ENCODE measurements at places on chromosomes 3 and 15.

GRCh38 chr3:107241217-107241616, 136.0 kb upstream of the CCDC54 start:
- peak; percentile 60 for DNase-seq

DNA sequence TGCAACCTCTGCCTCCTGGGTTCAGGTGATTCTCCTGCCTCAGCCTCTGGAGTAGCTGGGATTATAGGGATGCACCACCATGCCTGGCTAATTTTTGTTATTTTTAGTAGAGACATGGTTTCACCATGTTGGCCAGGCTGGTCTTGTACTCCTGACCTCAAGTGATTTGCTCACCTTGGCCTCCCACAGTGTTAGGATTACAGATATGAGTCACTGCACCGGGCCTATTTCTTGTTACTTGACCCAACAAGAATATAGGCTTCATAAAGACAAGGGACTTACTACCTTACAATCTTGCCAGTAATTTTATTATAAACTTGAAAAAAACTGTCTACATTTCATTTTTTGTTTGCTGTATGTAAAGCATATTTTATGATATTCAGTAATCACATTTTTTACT, 21.4 kb upstream of the ZBTB47 start:
- no peak for DNase-seq

DNA sequence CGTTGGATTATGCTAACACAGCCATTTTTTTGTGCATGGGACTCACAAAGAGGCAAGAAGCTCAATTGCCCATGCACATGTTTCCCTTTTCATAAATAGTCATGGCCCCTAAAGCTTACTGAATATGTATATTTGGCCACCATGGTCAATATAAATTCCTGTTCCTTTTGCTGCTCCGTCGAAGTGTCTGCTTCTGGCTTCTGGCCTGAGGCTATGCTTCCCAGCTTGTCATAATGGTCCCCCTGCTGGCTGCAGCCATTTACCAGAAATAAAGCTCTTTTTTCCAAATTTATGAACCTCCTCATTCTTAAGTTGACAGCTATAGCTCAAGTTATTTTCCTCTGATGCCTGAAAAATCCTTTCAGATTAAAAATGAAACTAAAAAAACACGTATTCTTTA, 602.1 kb downstream of the VGLL3 start:
- DNase-seq = no peak

GRCh38 chr3:41612853-41613252, 349.1 kb downstream of the ULK4 start:
- no peak for DNase-seq

DNA sequence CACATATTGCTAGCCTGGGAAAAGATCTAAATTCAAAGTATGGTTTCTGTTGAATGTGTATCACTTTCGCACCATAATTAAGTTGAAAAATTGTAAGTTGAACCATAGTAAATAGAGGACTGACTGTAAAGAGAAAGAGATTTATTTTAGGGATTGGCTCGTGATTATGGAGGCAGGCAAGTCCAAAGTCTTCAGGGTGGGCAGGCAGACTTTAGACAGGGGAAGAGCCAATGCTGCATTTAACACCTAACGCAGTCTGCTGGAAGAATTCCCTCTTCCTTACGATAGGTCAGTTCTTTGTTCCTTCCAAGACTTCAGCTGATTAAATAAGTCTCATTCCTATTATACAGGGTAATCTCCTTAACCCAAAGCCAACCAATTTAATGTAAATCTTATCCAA, 15.8 kb downstream of the C3orf85 start:
- no peak for DNase-seq

DNA sequence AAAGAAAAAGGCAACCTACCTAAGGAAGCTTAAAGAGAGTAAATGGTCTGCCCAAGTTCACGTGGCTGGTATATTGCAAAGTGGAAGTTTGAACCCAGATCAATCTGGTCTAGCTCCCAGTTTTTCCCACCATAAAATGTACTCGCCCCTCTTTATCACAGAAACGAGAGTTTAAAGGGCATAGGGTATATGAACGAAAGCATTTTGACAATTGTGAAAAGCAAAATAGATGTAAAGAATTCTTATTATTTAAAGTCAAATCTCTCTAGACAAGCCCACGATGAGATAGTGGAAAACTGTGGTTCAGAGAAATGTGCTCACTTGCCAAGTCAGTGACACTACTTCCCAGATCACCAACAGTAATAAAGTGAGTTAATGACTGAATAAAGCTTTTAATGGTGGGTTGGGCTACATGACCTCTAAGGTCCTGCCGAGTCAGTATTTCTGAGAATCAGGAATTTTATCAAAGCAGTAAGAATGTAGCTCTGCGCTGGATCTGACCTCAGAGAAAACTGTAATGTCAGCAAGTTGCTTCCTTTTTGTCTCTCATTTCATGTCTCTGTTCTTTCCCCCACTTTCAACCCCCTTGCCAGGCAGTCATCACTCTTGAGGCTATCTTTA, 23.3 kb upstream of the NEO1 start:
- DNase-seq = no peak

DNA sequence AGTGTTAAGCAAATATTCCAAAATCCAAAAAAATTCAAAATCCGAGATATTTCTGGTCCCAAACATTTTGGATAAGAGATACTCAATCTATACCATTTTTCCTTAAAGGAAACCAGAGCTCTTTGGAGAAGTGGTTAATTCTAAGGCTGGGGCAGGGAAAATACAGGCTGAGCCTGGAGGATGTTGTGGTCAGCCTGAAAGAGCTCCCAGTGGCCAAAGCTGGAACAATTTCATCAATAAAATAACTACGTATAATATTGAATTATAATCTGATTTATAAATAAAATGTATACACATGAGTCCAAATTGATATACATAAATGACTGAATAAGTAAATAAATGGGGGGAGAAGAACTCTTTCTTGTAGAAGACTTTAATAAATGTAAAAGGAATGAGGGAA, 24.6 kb downstream of the PPARG start:
- no peak for DNase-seq

DNA sequence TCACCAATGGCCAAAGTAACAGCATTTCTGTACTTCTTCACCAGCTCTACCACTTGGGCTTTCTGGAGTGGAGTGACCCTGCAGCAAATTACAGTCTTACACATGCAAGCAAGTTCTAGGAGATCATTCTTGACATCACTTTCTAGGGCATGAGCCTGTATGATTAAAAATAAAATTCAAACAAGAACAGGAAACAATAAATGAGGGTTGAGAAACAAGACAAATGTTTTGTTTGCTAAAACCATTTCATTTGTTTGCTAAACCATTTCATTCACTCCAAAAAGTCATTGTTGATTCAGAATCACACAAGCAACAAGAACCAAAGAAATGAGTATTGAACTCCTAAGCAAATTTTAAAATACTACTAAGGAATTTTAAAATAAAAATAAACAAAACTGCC, 220.9 kb downstream of the ATP8B4 start:
- no peak for DNase-seq

DNA sequence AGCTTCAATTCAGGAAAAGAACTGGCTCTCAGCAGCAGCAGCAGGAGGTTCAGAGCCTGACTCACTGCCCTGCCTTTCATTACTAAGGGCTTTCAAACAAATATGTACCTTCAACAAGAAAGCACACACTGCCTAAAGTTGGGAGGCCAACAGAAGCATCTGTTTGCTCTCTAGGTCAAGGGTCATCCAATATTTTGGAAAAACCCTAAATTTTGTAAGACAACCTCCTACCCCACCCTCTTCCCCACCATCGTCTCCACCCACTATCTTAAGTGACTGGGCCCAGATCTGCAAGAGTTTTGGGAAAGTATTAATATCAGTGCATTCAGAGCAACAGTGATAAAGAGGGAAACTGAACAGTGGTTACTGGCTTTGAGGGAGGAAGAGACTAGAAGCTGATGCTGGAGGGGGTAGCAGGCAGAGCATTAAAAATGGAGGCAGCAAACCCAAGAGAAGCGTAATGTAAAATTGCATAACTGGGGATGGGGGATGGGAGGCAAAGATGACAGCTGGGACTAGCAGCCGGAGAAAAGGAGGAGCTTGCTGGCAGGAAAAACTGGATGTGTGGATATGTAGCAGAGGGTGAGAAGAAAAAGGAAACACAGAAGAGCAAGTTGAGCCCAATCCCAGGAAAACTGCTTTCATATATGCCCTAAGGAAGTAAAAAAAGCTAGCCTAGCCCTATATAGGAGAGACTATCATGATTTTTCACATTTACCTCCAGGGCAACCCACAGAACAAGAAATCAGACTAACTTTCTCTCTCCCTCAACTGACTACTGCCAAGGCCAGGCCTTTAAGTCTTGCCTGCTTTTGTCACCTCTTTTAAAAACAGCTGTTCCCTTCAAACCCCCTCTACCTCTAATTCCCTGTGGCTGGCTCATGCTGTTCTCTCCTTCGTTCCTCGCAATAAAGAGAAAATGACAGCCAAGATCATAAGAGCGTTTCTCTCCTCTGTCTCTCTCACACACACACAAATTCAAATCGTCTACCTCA, 31.4 kb downstream of the NPTN start:
- no peak for DNase-seq
